ENCODE measurements at places on chromosomes 2 and 18.

- DNase-seq, result no peak
Measured at GRCh38 chr2:178279142-178279541, 84.8 kb downstream of the OSBPL6 start.

DNA sequence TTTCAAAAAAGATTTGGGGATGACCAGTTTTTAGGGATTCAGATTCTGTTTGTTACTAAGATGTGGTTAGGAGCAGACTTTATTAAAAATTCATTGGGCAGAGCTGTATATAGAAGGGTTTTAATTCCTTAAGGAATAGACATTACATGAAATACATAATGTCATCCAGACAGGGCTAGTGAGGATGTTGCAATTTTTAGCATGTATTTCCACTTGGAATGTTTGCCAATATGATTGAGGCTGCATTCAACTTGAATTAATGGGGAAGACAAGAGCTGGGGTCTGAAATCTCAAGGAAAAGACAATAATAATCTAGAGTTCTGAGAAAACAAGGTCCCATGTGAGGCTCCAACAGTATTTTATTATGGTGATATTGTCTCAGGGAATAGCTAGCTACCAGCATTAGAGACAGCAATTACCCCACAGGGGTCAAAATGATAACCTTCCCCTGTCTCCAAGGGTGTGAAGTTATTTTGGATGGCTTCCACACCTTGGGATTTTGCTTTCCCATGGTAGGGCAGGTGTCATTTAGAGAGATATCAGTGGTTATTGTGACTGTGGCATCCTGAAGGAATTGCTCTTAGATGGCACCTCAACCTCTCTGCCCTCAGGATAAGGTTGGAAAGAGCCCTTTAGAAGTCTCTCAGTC, 60.2 kb downstream of the VSNL1 start:
- DNase-seq, result no peak

DNA sequence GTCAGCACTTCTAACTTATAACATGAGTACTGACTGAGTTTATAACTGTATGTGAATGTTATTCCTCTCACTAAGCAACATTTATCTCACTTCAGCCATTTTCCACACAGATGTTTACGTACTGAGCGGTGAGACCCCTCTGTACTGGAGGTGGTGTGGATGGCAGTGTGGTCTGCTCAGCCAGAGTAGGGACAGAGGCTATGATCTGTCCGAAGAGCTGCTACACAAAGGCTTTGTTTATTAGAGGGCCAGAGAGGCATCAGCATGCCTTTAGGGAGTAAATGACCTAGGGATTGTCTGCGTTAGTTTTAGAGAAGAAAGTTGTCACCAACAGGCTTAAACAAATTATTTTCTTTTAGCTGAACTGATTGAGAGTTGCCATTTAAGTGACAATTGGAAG, 23.2 kb upstream of the TACR1 start:
- DNase-seq, result no peak

DNA sequence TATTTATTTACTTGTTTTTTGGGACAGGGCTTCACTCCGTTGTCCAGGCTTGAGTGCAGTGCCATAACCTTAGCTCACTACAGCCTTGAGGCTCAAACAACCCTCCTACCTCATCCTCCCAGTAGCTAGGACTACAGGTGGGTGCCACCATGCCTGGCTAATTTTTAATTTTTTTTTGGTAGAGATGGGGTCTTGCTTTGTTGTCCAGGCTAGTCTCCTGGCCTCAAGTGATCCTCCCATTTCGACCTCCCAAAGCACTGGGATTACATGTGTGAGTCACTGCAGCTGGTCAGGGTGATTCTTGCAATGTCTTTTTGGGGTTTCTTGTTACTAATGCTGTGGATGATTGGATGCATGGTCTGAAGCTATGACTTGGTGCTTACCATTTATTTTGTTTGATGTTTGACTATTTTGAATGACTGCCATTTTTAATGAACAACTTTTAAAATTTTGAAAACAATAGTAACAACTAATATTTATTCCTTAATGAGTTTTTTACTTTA, 6.5 kb downstream of the CERS6 start:
- DNase-seq, result no peak

DNA sequence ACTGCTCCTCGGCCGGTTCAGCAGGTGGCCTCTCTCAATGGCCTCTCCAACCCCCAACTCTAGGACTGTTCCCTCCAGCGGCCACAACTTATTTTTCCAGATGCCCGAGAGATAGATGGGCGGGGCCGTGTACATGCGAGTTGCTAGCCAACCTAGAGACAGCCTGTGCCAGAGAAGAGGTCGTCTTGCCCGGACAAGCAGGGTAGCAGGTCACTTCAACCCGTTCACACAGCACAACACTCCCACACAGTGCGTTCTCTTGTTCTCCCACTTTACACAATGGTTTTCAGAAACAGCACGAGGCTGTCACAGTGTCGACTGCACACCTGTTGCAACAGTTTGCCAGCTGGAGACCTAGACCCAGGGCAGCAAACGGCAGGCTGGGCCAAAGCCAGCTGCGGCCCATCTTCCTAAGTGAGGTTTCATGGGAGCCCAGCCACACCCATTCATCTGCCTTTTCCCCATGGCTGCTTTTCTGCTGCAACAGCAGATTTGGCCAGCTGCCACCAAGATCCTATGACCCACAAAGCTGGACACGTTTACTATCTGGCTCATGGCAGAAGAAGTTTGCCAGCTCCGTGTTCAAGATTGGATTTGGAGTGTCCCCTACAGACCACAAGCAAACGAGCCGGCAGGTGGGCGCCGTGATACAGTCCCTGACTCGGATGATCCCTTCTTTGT, 7.3 kb upstream of the PRLH start:
- no peak for DNase-seq

GRCh38 chr18:13067124-13067523, 76.0 kb downstream of the CEP192 start:
- DNase-seq, result no peak

DNA sequence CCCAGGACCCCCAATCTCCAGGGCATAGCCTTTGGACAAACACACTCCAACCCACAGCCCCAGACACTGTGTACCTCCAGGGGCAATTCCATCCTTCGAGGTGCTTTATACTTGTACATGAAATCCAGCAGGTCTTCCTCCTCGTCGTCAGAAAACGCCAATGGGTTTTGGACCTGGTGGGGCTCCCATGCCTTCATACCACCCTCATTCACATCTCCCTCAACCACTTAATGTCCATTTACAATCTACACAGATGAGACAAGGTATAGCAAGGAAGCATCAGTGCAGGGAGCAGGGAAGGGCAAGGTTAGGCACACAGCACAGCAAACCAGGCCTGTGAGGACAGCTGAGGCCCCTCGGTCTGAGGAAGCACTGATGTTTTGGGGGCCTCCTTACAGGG, 20.6 kb downstream of the MRPL35 start:
- no peak for DNase-seq

GRCh38 chr2:34936089-34936488, 1337.0 kb upstream of the FAM98A start:
- DNase-seq, result peak; percentile 4

GRCh38 chr2:66940080-66940479, 457.1 kb upstream of the ETAA1 start:
- DNase-seq, result no peak

DNA sequence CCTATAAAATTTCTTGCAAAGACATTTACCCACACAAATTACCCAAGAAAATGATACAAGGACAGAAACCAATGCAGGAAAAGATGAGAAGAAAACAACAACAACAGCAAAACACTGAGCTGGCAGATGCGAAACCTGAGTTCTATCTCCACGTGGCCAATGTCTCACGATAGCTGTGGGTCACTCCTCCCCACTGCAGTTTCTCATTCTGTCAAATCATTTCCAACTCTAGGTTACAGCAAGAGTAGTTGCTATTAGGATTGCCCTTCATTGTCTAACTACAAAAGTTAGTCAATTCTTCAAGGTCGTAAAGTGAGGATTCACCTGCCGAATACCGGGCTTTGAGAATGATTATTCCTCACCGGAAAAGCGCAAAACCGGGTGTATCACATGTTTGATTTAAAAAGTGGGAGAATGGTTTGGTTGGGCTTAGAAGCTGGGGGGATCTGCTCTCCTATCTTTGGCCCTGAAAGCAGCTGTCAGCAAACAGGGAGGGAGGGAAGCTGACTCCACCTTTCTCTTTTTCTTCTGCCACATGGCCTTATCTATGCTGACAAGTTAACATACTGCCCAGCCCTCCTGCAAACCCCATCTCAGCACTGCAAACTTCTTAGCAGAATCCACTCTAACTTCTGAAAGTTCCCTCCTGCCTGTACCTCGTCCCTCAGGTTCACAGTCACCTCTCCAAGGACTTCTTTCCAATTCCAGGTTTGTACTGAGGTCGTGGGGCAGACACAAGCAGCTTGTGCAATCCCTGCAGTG, 473.0 kb downstream of the SOX11 start:
- no peak for DNase-seq

DNA sequence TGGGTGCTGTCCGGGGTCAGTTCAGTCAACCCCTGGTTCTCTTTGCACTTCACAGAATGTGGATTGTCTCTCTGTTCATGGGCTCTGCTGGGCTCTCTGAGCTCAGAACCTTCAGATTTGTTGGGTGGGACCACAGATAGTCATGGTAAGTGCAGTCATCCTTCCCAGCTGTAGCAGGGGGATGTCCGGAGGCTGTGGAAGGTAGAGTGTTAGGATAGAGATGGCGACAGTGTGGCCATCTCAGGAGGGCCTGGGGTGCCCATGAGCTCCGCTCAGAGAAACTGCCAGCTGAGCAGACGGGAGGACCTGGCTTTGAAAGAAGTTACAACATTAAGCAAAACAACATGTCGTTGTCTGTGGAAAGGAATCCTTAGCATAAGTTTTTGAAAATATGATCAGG, 149.8 kb downstream of the FAM210A start:
- no peak for DNase-seq

DNA sequence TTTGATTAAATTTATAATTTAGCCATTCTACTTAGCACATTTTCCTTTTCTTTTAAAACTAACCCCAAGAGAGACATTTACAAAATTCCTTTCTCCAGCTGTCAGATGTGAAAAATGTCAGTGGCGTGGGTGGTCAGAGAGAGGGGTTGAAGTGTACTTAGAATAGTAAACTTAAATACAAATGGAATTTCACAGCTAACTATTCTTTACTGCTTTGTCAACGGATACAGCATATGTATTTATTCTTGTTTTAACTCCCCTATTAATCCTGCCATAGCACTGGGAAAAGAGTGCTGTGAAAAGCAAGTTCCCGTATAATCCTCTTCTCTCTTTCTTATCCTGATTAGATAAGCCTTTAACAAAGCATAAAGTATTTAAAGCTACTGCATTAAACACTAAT, 191.4 kb upstream of the CHAC2 start:
- DNase-seq, result no peak

GRCh38 chr2:200944467-200945394, 18.7 kb downstream of the ORC2 start:
- peak; percentile 33 for DNase-seq

DNA sequence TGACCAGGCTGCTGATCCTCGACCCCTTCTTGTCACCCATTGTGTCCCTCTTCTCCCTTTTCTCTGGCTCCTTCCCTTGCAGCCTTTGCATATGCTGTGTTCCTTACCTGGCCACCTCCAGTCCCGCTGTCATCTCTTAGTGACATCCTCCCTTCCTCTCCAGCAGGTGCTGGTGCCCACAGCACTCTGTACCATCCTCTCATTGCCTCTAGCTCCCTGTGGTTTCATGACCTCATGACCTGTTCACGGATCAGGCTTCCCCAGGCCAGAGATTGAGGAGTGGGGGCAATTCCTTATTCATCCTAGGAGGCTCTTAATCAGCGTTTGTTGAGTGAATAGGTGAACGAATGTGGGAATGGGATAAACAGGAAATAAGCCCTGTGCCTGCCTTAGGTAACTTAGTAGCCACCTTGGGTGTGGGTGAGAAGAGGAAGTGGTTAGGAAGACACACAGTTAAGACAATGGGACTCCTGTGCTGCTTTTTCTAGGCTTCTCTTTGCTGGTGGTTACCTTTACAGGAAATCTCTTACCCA, 35.5 kb downstream of the ITGA6 start:
- DNase-seq, result no peak

GRCh38 chr2:240295256-240296103, 140.0 kb upstream of the GPC1 start:
- peak; percentile 32 for DNase-seq

DNA sequence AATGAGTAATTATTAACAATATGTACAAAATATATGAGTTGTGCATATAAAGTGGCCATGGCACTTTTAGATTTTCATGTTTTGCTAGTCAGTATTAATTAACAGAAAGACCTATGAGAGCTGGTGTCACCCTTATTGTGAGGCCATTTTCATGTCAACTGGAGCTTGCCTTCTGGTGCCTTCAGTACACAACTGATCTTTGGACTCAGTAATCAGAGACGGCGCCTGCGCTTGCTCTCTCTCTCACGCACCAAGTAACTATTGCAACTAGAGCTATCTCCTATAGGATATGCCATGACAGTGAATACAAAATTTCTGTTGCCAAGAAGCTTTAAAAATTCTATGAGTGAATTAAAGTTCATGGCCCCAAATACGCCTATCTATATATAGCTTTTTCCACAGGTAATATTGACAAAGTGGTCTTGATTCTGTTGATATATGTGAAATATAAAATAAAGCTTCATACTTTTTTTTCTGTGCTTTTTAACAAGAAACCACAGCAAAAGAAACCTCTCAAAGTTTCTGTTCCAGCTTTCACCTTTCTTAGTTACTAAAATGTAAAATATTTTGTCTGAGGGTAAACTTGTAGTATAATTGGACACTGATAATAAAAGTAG, 2.9 kb downstream of the SERTAD2 start:
- DNase-seq, result no peak

GRCh38 chr2:206457188-206457634, 13.9 kb downstream of the ADAM23 start:
- no peak for DNase-seq

DNA sequence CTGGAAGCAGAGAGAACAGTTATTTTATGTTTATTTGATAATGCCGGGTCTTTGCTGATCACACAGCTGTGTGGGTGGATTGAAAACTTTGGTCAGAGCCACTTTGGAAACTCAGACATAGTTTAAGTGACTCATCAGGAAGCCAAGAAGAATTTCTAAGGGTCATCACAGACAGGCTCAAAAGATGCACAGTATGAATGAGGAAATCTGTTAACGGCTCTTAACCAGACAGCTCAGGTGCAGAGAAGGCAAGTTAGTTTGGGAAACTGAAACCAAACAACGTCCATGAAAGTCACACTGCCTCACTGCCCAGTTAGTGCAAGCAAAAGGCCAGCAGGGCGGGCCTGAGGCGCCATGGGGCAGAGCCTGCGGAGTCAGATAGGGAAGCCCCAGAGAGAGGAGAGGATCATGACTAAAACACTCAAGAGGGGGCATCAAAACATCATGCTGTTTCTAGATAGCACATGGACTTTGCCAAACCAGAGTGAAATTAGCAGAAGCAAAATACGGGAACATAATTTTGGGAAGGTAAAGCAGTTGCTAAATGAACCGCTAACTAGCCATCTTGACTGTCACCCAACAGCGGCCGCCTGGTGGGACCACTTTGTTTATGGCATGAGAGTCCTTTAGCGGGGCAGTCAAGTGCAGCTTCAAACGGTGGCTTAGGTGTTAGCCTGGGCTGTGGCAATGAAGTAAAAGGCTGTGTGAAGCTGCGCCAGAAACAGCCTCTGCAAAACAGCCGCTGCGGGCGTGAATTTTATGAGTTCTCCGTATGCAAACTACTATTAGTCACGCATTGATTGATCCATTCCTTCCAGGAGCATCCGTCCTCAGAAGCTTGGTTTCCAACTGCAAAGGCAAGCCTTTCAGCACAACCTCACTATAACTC, 101.2 kb downstream of the KCTD18 start:
- DNase-seq, result peak; percentile 76
